Gastrocnemius medialis (tissue), 4 donors: ENCODE measurements at places on chromosomes 6 and 20. TPM values are rescaled to one million over a fixed set of nuclear protein-coding genes. Genes with fewer than 3 reads are reported as not detected.

RRBP1 gene
- total RNA-seq = 22.7 TPM

OOEP gene
- not detected for total RNA-seq

SLC17A2 gene
- total RNA-seq = not detected

PACSIN1 gene
- total RNA-seq = not detected

AVP gene
- not detected for total RNA-seq

CST2 gene
- total RNA-seq = not detected

NKX2-4 gene
- total RNA-seq = not detected

GRM1 gene
- total RNA-seq = 0.04 TPM

COL19A1 gene
- total RNA-seq = 0.65 TPM

TASP1 gene
- total RNA-seq = 2.3 TPM

PTCHD4 gene
- total RNA-seq = 0.15 TPM

PLTP gene
- total RNA-seq = 22.2 TPM

ANGPT4 gene
- 0.04 TPM for total RNA-seq

EYA4 gene
- total RNA-seq = 110 TPM

FUCA2 gene
- 7.6 TPM for total RNA-seq

HLA-DQA1 gene
- 3.5 TPM for total RNA-seq

TMEM244 gene
- not detected for total RNA-seq

LST1 gene
- 22.3 TPM for total RNA-seq

C6orf89 gene
- 53.2 TPM for total RNA-seq
